ENCODE measurements at places on chromosomes 1 and 21.

- DNase-seq, result no peak
Observed at GRCh38 chr1:211630236-211631081, 45.0 kb downstream of the NEK2 start.

DNA sequence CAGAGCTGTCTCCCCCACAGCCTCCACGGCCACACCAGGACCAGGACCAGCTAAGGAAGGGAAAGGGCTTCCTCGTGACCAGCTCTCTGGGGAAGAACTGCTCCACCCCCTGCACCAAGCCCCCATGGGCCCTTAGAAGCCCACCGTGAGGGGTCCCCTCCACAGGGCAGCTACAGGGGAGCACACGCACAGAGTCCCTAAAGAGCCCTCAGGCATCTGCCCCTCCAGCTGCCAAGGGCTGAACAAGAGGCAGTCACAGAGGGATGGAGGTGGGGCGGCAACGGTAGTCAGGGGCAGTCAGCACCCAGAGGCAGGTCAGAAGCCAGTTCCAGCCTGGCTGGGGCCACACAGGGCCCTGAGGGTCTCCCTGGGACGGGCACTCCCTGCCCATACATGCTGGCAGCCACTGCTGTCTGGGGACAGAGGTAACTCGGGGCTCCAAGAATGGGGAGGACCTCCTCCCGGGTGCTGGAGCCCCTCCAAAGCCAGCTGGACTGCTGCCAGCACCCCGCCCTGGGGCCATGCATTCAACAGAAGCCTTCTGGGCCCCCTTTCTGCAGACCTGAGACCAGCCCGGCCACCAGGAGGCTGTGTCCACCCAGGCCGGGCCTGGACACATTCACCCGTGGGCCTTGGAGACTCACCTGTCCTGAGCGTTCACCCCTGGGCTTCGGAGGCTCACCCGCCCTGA is 18.7 kb downstream of the SLC19A1 start:
- no peak for DNase-seq

DNA sequence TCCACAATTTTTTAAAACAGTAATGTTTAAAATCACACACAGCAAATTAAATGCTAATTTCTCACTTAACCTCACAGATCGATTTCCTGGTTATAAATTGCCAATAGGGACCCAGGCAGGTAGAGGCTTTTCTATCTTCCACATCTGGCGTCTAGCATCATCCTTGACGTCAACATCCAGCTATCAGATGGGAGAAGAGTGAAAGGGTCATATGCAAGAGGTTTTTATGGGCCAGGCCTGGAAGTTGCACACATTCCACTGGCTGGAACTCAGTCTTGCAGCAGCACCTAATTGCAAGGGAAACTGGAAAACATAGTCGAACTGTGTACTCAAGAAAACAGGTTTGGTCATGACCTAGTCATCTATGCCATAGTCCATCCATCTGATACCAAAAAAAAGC is 6.0 kb upstream of the EEIG2 start:
- no peak for DNase-seq

DNA sequence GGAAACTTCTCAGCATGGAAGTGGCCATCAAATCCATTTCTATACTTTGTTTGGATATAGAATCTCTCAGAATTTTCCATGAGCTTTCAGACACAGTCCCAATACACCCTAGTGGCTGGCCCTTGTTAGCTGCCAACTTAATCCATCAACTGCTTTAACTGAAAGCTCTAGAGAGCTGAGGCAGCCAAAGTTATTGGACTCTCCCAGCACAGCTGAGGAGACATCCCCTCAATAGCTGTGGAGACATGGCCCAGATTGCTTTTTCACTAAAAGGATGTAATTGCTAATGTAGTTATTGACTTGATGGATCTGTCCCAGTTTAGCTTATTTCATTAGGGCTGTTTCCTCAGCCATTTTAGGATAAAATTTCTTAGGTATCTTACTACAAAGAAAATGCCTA is 94.8 kb upstream of the PRMT6 start:
- DNase-seq, result no peak

GRCh38 chr1:115746021-115746690 is 22.4 kb downstream of the CASQ2 start:
- no peak for DNase-seq

- DNase-seq, result no peak
Observed at GRCh38 chr1:8461351-8462110, 143.6 kb downstream of the SLC45A1 start.

DNA sequence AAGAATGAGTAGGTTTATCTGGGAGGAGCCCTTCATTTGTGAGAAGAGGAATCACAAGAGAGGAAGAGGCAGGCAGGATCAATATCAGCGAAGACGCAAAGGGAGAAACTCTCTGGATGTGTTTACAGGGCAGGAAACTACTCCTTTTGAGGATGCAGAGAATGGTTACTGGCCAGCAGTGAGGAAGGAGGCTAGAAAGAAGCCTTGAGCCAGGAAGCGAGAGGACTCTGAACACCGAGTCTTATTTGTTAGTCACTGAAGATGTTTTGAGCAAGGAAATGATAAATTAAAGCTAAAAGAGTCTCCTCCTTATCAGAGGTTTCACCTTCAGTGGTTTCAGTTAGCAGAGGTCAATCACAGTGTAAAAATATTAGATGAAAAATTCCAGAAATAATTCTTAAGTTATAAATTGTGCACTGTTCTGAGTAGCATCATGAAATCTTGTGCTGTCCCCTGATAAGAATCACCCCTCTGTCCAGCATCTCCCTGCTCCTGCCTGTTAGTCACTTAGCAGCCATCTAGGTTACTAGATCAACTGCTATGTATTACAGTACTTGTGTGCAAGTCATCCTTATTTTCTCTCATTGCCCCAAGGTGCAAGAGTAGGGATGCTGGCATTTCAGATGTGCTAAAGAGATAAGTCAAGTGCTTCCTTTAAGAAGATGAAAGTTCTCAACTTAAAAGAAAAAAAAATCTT is 43.5 kb downstream of the WLS start:
- DNase-seq, result no peak

- DNase-seq, result no peak
Observed at GRCh38 chr1:198910816-198911215, 272.0 kb downstream of the PTPRC start.

DNA sequence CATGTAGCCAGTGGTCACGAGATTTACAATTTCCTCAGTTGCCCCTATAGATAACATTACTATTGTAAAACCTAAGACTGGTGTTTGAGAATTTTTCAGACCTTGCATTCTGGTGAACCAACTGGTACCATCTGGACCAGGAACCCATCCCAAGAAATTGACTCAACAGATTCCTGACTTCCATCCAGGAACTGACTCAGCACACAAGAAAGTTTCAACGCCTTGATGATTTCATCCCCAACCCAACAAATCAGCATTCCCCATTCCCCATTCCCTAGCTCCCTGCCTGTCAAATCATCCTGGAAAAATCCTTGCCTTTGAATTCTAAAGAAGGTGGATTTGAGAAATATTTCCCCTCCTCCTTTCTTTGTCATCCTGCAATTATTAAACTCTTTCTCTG is 529.8 kb upstream of the PRMT6 start:
- DNase-seq, result no peak

GRCh38 chr1:9538669-9539164 is 548 bp upstream of the SLC25A33 start:
- no peak for DNase-seq

- DNase-seq, result no peak
Observed at GRCh38 chr1:4396551-4396950, 257.9 kb upstream of the AJAP1 start.

DNA sequence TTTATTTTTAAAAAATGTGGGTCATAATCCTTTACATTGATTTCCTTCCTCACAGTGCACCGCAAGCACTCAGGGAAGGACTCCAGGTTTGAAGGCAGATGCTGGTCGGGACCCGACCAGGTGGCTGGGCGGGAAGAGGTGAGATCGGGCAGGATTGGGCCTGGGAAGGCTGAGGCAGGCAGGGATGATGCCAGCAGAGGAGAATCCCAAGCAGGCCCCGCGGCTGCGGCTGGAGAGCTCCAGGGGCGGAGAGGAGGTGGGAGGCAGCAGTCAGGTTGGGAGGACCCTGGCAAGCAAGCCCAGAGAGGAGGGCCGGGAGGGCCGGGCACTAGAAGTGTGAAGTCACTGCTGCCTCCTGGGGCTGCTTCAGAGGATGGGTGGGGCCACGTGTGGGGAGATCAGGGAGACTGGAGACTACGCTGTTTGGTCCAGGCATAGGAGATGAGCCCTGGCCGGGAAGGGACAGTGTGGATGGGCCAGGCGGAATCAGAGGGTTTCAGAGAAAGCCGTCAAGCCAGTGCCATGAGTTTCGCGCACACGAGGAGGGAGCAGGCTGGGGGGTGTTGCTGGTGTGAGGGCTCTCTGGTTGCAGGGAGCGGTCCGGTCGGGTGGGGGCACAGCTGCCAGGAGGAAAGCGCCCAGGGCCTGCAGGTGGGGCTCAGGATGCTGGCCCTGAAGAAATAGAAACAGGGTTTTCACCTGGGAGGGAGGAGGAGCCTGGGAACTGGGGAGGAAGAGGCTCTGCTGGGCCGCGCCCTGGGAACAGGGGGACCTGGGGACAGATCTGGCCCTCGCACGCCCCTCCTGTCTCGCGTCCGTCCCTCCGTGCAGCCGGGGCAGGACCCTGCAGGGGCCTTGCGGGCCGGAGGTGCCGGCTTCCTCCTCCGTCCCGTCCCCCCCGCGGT is 888 bp upstream of the COL18A1 start:
- no peak for DNase-seq

DNA sequence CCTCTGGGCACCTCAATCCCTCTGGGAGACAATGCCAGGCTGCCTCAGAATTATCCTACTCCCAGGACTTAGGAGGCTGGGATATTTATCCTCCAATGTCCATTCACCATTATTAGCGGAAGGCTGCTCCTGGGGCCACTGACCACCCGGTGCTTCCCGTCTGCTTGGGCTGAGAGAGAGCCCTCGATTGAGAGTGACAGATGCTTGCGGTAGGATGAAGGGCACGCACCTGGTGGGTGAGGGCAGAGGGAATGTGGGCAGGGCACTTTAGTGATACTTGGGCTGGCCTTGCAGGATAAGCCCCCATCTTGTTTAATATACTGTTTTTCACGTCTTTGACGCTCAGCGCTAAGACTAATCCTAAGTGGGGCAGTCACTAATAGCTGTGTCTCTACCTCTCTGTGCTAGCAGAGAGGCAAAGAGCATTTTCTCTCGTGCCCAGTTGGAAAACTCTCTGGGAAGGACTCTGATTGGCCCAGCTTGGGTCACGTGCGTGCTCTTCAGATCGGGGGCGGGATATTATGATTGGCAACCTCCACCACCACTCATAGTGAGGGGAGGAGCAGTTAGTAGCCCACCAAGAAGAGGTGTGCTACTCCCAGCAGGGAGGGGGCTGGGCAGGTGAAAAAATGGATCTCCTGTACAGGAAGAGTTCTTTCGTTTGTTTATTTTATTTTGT is 10.6 kb upstream of the PARS2 start:
- no peak for DNase-seq

DNA sequence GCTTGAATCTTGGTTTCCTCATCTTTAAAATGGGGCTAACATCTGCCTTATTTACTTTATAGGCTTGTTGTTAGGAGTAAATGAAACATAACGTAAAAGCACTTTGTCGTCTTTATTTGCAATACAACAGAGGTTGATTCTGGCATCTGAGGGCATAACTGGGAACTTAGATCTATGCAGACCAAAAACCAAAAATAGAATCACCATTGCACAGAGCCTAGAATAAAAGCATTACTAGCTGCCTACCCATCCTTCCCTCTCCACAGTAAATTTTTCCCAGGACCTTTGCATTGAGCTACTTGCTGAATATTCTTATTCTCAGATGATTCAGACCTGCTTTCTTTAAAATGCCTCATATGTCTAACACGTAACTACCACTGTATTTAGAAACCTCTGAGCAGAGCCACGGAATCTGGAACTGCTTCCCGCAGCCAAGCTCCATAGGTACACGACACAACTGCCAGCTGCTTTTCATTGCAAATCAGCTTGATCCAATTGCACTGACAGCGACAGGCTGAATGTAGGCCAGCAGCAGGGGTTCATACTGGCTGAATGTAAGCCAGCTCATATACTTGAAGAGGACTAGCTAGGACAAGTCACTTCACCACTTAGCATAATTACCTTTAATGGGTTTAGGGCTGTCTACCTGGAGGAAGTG is 33.2 kb upstream of the SERBP1 start:
- DNase-seq, result no peak

DNA sequence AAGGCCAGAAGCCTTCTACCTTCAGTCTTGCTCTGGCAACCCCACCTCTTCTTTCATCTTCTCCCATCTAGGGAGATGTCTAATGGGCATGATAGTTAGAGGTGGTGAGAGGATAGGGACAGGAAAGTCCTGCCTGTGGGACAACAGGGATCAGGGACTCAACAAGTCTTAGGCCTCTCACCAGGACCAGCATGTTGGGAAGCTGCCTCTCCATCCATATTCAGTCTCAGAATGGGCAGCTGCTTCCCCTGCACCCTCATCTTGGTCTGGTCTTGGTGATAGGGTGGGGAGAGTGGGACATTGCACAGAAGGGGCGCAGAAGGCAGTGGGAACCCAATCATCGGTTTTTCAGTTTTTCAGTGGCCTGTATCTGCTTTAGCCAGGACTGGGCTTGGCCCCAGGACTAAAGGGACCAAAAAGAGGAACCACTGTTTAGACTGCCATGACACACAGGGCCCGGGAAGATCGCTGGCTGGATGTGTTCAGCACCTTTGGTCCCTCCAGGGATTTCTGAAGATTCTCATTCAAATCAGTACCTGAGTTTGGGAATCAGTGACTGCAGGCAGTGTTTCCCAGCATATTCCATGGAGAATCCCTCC is 12.7 kb downstream of the RHEX start:
- DNase-seq, result no peak

DNA sequence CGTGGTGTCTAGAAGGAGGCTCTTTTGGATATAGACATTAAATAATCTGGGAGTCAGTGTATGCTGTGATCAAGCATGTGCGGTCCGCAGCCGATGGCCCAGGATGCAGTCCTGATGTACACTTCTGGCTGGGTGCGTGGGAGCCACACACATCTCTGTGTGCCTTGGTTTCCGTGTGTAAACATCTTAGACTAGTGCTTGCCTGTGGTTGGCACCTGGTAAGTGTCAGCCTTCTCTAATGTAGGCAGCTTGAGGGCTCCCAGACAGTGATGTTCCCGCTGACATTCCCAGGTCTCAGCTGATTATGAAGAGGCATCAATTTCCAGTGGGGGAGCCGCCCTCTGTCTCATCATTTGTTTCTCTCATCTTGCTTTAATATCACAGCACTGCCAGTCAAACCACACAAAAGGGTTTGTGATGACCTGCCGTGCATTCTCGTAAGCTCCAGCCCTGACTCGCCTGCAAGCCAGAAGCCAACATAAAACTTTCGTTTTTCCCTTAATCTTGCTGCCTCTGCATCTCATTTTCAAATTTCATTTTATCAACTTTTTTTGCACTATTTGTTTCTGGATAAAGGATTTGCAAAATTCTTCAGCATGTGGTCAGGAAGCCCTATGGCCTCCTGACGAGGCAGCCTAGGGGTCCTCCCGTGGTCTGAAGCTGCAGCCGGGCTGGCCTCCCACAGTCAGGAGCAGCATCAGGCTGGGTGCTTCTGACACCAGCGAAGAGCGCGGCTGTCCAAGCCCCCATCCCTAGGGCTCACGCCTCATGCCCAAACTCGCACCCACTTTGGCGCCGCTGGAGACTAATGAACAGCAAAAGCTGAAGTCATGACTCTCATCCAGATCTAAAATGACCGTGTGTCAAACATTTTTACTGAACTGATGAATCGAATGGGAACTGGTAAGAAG is 28.1 kb downstream of the PDE9A start:
- no peak for DNase-seq

All from stimulated activated CD8-positive, alpha-beta memory T cell treated with anti-CD3 and anti-CD28 coated beads, Interleukin-4, amount 100 ng/mL, for 4 hours (primary cell).